Sigmoid colon (tissue), 7 donors: ENCODE measurements at places on chromosomes 5 and 9. TPM values are rescaled to one million over a fixed set of nuclear protein-coding genes. Genes with fewer than 3 reads are reported as not detected.

- no peak overlapping the region for H3K27ac ChIP-seq
- H3K4me3 ChIP-seq: no peak overlapping the region
- no peak for DNase-seq
- H3K36me3 ChIP-seq: no peaks in the 10 kb centered on the region
Measured at GRCh38 chr5:490116-491106, 33.8 kb downstream of the SLC9A3 start.

DNA sequence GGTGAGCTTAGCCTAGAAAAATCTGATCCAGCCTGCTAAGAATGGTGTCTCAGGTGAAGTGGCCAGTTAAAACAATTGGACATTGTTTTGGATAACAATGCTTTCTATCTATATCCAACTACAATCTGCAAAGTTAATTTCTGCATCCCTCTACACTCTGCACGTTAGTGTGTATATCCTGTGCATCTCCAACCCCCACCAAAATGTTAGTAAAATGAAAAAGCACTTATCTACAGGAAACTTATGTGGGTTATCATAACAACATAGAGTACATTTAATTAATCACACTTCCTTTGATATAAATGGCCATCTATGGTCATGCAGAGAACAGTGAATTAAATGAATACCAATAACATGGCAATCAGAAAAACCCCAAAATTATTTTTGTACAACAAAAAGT is 158.7 kb downstream of the NFIB start:
- no peak overlapping the region for H3K4me3 ChIP-seq
- H3K4me1 ChIP-seq: peaks cover 16% of the 10 kb centered on the region
- H3K27me3 ChIP-seq: no peaks in the 10 kb centered on the region
- H3K27ac ChIP-seq: no peak overlapping the region
- no peak for DNase-seq

DNA sequence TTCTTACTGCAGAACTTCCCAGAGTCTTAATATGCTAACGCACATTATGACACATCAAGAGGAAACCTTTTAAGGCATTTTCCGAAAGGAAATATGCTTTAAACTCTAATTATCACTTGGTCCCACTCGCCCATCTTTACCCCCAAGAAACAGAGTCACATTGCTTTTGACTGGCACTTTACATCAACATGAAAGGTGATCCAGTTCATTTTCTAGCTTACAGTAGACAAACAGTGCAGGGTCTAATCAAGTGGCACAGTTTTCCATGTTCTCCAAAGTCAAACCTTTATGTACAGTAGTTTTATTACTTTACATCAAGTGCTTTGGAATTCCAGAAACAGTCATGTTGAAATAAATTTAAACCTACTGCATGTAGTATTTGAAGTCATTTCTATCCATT is 12.0 kb downstream of the RAB14 start:
- no peak for DNase-seq
- no peak overlapping the region for H3K4me3 ChIP-seq
- H3K27ac ChIP-seq: no peak overlapping the region
- H3K36me3 ChIP-seq: peaks cover 12% of the 10 kb centered on the region

DNA sequence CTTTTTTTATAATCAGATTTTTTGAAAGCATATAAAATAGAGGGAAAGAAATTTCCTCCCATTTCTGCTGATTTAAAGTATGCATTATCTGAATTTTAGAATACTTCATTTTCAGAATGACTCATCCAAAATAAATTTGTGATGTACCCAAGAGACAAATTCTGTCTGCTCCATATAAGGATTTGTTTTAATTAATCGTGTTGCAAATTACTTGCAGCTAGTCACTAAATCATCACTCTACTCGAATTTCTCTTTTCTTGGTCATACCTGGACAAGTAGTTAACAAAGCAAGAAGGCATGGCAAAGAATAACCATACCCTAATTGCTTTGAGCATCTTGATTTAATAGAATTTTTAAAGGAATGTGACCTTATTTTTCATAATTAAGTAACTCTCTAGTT is 284.1 kb upstream of the GRAMD2B start:
- no peaks in the 10 kb centered on the region for H3K36me3 ChIP-seq
- no peak overlapping the region for H3K27ac ChIP-seq
- no peaks in the 10 kb centered on the region for H3K27me3 ChIP-seq
- no peak for DNase-seq

TTC23L gene
- total RNA-seq: not detected
